ENCODE measurements at places on chromosomes 6 and 20.

DNA sequence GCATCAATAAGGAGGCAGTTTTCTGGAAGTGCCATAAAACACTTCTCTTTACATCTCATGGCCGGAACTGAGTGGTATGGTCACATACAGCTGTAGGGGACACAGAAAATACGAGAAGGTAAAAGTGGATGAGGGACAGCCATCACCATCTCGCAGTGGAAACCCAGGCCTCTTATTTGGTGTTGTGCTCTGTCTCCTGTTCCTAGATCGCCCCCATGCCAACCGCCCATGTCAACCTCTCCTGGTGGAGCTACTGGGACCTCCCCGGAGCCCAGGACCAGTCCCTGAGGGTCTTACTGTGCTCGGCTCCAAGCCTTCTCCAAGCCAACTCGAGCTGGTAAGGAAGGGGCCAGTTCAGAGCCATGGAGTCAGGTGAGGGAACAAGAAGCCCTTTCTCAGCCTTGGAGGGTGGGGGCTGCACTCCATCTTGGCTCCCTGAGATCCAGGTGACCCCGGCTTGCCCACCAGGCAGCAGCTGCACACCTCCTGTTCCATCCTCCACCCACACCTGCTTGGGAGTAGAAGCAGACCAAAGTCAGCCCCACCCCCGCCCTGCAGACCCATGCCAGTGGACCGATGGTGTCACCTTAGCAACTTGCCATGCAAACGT lies 149.0 kb upstream of the CST7 start:
- DNase-seq, result no peak

DNA sequence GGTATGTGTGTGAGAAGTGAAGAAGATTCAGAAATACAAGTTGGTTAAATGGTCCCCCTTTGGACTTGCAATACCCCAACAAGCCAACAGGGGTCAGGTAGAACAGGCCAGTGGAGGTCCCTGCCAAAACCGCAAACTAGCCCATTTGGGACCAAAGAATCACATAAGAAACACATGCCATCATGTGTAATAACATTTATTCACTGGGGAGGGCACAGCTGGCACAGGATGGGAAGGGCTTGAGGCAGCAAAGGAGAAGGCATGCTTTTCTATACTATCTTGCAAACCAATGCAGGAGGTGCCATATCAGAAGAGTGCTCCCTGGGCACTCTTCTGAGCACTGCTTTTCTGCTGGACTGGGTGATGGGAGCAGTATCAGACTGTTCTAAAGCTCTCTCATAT lies 116.1 kb upstream of the TRAF3IP2 start:
- peak; percentile 27 for DNase-seq

- no peak for DNase-seq
Observed at GRCh38 chr20:15296422-15296821, 959.0 kb upstream of the FLRT3 start.

GRCh38 chr20:33730946-33731692 lies 677 bp upstream of the ZNF341 start:
- DNase-seq, result no peak

DNA sequence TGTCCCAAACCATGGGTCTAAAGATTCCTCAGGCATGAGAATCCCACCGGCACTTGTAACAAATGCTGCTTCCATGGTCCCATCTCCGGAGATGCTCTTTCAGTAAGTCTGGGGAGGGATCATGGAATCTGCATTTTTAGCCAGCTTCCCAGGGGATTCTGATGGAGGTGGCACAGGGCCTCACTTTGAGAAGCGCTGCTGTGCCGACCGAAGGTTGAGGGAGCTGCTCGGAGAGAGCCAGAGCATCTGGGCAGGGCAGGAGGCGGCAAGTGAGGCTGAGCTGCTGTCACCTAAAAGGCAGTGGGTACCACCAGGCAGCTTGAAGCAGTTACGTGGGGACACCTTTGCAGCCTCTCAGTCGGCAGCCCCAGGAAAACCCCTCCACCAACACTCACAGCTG lies 100.2 kb upstream of the CDYL start:
- no peak for DNase-seq

DNA sequence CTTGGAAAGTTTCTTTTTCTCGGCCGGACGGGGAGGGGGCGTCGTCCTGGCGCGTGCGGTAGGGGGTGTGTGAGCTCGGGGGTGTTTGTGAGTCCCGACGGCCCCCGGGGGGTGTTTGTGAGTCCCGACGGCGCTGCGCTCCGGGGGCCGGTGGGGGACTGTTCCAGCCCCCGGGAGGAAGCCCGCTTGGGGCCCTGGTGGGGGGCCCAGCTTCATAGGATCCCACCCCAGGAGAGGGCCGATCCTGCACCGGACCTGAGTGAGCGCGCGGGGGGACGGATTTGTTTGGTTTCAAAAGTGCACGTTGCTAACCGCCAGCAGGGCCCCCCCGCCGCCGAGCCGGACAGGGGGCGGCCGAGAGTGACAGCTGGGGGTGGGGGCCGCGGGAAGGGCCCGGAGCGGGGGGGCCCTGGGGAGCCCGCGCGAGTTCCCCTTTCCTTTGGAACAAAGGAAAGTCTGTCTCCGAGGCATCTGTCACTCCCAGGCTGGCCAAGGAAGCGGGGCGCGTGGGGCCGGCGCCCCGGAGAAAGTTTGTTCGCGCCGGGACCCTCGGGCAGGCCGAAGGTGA lies 485 bp downstream of the TGIF2 start:
- DNase-seq, result no peak

DNA sequence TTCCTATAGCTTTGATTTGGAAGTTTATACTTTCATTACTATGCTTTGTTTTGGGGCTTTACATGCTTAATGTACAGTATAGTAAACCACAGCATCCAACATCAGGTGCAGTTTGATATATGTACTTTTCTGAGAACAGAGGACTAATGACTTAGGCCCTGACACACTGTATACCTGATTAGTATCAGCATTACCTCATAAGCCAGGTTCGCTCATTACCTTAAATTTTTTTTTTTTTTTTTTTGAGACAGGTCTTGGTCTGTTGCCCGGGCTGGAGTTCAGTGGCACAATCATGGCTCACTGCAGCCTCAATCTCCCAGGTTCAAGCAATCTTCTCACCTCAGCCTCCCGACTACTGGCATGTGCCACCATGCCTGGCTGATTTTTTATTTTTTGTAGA lies 28.4 kb downstream of the CD109 start:
- no peak for DNase-seq

- no peak for DNase-seq
Observed at GRCh38 chr6:122007339-122007738, 392.1 kb upstream of the HSF2 start.

GRCh38 chr6:149600508-149600907 lies 34.3 kb downstream of the GINM1 start:
- DNase-seq, result no peak

DNA sequence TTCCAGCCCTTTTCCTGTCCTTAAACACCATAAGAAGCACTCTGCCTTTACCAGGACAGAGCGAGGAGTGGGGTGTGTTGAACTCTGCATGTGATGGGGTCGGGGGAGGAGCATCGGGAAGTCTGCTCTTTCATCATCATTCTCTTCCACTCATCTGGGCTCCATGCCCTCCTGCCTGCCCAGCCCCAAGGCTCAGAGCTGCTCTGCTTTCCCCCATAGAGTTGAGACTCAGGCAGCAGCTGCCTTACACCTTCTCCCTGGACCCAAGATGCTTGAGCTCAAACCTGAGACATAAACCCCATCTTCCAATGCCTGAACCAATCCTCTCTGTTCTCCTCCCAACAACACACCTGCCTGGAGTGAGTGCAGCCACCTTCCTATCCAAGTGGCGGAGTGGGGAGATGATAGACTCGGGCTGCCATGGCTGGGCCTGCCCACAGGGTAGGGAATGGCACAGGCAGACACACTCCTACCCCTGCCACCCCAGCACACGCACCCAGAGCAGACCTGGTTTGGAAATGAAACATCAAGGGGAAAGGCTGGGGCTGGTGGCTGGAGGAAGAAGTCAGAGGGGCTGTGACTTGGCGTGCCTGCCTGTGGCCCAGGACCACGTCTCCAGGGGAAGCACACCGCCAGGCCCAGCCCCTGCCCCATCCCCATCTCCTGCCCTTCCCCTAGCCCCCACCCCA lies 28.4 kb downstream of the TFEB start:
- no peak for DNase-seq

DNA sequence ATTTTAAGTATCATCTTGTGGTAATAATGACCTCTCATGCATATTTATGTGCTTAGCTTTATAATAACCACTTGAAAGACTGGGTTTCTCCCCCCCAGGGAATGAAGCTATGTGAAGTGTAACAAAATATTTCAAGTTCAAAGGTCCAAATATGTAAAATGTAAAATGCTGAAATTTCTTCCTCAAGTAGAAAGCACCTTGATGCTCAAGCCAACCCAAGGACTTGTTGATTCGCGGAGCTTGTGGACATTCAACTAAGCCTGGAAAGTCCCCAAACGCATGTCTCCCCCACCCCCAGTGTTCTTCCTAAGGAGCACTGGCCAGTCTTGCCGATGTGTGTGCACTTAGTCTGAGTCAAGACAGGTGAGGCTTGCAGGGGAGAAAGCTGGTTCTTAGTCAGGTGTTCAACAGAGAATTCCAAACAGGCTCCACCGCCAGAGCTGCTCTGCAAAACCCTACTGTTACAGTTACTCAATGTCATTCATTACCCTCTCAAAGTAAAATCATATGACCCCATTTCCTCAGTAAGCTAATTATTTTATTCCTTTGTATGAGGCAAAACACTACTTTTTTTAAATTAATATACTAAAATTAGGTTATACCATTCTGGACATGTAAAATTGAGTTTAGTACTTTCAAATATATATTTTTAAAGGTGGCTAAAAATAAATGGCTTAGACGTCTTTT lies 46.9 kb upstream of the QKI start:
- no peak for DNase-seq

DNA sequence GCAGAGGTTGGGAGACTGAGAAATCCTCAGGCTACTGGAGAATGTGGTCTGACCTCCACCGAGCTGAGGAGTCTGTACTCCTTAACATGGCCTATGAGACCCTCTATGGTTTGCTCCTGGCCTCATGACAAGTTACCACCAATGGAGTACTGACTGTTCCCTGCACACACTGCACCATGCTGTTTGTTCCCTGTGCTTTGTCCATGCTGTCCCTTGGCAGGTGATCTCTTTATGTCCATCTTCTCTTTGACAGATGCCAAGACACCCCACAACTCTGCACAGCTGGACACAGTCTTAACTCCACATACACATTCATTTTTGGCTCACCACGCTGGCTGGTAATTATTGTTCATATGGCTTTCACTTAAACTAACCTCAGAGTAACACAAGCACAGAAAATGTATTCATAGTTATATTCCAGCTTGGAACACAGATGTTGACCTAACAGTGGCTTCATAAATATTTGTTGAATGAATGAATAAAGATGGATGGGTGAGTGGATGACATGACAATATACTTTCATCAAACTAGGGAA lies 258.0 kb downstream of the ATXN1 start:
- no peak for DNase-seq

GRCh38 chr6:14187406-14187805 lies 69.8 kb downstream of the CD83 start:
- DNase-seq, result no peak

DNA sequence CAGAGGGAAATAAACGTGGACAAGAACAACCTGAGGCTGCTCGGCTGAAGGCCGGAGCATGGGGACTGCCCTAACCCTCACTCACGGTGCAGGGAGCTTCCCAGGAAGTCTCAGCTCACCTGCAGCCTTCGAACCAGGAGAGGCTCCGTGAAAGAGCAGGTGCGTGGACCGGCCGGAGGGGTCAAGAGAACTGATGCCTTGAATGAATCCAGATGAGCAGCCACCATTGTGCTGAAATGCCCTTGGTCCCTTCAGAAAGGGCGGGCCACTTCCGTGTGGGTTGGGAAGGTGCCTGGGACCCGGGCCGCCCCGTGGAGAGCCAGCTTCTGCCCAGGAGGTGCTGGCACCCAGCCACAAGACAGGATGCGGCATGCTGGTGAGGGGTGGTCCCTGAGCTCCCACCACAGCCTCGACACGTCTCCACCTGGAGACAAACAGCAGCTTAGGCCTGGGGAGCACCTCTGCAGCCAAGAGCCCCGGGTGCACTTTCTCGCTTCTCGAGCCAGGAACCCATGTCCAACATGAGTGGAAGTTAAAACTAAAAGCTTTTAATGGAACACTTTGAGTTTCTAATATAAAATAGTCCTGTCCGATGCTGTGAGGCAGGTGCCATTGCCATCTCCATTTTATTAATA lies 83.5 kb downstream of the TTLL2 start:
- DNase-seq, result no peak
